ENCODE measurements at places on chromosomes 6 and 20.

DNA sequence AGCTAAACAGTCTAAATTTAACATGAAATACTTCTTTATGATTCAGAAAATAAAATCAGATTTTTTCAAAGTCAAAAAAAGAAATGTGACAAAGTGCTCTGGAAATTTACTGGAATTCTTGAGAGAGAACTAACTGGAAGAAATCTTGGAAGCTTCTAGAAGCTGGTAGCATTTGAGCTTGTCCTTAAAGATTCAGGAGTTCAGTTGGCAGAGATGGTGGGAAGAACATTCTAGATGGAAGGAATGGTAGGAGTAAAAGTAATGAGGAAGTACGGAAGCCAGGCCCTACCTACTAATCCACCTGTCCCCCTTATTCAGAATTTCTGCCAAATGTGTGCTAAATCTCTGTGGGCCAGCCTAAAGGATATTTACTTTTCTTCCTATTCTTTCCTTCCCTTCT is 21.2 kb downstream of the RALY start:
- DNase-seq = no peak

GRCh38 chr6:48959251-48960060 is 503.6 kb downstream of the MMUT start:
- DNase-seq = no peak

GRCh38 chr6:105991561-105992314 is 94.4 kb upstream of the PRDM1 start:
- DNase-seq = no peak

DNA sequence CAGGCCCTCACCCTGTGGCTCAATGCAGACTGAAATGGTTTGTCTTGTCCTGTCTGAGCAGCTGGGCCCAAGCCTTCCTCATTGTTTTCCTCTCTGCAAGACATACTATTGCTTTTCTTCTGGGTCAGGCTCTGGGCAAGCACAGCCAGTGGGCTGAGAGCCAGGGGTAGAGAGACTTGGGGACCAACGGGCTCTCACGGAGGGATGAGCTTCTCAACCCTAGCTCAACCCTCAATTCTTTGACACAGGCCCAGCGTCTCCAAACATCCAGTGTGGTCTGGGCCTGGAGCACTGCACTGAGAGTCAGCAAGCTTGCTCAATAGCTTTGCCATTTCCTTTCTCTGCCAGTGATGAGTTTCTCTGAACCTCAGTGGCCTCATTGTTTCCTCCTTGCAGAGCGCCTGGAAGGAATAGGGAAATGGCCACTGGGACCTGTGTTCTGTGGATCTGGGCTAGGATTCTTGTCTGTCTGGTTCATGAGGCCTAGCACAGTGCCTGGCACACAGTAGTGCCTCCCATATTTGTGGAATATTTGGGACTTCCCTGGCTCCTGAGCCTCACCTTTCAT is 9.3 kb downstream of the ANGPT4 start:
- no peak for DNase-seq

GRCh38 chr6:26199057-26199772 is 112.0 kb downstream of the HFE start:
- no peak for DNase-seq

DNA sequence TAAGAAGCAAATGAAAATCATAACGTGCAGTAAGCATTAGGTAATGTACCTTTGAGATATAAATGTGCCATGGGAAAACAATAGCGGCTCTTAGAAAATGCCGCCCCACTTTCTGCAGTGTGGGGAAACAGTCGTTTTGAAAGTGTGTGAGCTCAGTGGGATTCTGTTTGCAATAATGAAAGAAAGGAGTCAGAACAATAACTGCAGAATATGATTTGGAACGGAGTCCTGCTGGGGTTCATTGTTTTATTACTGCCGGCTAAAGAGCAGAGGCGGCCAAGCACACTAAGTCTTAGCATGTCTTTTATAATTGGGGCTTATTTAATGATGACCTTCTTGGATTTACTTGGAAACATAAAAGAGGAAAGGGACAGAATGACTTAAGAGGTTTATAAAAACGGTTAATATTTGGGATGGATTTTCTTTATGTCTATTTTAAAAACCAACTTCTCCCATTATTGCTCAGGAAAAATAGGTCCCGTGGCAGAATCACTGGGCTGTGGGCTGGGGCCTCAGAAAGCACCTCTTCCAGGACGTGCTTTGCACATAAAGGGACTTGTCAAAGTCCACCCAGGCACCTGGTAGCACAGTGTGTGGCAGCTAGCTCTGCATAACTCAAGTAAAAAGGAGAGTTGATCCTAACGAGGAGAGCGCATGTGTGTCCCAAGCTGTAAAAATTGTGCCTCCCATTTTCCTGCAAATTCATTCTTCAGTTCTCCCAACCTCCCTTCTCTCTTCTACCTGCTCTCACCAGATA is 44.0 kb upstream of the SLC22A16 start:
- DNase-seq = no peak

DNA sequence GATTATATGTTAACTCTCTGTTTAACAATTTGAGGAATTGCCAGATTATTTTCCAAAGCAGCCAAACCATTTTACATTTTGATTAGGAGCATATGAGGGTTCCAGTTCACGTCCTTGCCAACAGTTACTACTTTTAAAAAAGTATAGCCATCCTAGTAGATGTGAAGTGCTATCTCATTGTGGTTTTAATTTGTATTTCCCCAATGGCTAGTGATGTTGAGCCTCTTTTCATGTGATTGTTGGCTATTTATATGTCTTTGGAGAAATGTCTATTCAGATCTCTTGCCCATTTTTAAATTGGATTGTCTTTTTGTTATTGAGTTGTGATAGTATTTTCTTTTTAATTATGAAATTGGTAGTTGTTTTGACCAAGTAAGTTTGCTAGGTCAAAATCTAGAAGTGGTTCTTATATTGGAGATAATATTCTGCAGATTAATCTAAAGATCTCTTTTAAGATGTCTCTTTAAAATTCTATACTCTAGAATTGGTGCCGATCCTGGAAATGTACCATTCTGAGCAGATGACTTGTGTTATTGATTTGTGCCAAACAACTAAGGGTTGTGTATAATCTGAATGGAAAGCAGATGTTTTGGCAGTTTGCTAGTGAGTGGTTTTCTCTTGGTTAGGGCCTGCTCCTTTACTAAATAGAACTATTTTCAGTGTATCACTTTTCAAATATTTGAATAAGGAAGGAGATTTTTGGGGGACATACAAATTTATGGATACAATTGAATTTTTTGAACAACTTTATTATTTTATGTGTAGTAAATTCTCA is 99.5 kb downstream of the CDKAL1 start:
- no peak for DNase-seq

DNA sequence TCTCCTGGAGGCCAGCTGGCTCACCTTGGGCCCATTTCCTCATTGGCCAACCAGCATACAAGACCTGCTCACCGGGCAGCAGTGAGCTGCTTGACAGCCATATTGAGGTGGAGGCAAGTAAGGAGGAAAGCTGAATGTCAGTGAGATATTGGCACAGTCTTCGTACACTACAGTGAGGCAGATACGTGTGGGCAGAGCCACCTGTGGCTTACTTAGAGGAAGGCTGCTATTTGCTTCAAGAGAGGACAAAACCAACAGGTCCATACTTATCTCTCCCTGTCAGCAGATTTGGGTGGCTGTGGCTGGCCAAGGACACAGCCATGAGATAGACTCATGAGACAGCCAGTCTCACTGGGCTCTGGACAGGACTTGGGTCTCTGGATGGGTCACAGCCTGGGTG is 15.1 kb upstream of the MCM3 start:
- DNase-seq = no peak

GRCh38 chr20:62406635-62407176 is 379 bp downstream of the CABLES2 start:
- DNase-seq = no peak

DNA sequence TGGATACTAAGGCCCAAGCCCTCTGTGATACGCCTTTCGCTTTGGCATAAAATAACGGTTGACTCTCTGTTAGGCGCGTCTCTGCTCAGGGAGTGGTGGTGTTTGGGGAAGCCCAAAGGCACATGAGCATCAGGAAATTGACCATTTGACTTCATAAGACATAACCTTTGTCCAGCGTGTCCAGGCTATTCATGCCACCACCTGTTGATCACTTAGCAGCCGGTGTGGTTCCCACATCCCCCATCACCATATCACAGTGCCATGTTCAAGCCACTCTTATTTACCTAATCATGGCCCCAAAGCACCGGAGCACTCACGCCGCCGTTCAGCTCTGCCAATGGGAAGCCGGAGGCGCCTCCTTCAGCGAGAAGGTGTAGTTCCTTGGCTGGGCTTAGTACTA is 27.9 kb downstream of the SLCO4A1 start:
- no peak for DNase-seq

GRCh38 chr6:97865612-97866011 is 582.6 kb upstream of the MMS22L start:
- no peak for DNase-seq

GRCh38 chr20:20286061-20286460 is 81.8 kb upstream of the INSM1 start:
- DNase-seq = no peak

DNA sequence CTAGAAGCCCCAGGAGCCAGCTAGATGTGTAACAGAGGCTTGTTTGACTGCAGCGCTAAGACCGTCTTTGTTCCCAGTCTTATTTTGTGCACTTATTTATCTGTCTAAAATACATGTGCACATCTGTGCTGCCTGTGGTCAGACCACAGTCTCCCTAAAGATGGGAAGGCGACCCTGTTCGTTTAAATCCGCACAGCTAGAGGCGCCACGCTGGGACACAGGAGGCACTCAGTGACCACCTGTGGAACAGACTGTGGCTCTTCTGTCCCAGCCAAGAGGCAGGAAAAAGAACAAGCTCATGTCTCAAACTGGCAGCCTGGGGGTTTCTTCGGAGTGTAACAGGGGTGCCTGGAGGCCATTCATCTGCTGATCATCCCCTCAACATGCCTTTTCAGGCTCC is 66.8 kb downstream of the CPNE5 start:
- no peak for DNase-seq

GRCh38 chr6:36605560-36606391 is 11.6 kb downstream of the SRSF3 start:
- no peak for DNase-seq

DNA sequence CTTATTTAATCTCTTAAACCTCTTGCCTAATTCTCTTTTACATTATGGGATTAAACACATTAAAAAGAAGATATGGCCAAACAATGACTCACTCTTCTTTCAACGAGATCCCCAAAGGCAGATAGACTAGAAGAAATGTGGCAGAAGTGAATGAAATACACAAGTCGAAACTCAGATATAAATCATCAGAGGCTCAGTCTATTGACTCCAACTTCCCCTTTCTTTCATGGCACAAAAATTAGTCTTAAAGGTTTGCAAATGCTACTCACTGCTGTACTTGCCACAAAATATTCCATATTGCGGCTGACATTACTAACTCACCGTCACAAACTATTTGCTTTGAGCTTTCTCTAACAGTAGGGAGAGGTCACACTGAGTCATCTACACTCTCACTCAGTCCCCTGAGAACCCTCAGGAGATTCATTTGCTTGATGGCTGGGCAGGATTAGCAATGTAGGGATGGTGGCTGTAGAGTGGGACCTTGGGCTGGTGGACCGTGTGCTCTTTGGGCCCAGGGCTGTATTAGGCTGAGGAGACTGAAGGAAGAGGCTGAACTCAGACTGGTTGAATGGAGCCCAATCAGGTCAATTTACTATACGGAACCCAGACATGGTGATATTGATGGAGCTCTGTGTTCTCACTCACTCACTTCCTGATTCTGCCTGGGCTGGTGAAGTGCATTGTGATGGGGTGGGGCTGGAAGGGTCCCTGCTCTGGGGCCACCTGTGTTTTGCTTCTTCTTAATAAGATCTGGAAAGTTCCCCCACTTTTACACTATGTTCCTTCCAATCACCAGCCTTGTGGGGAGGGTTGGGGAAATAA is 42.8 kb upstream of the UBR2 start:
- DNase-seq = no peak

GRCh38 chr6:41546475-41546865 is 289 bp downstream of the FOXP4 start:
- DNase-seq = no peak

GRCh38 chr6:110876806-110877564 is 2.4 kb downstream of the AMD1 start:
- no peak for DNase-seq

DNA sequence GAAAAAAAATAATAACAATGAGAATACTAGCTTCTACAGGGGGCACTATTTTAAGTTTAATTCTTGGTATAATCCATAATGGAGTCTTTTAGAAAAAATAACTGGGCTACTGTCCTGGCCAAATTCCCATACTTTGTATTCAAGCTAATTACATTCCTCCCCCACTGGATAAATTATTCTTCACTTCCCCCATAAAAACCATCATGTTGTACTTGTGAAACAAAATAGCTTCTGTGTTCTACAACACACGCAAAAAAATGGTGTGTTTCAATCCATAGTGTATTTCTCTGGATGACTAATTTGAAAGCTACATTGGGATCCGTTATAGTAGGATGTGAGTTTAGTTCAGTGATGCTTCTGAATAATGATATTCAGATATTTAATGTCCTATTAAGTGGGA is 21.6 kb upstream of the HDDC2 start:
- DNase-seq = no peak

DNA sequence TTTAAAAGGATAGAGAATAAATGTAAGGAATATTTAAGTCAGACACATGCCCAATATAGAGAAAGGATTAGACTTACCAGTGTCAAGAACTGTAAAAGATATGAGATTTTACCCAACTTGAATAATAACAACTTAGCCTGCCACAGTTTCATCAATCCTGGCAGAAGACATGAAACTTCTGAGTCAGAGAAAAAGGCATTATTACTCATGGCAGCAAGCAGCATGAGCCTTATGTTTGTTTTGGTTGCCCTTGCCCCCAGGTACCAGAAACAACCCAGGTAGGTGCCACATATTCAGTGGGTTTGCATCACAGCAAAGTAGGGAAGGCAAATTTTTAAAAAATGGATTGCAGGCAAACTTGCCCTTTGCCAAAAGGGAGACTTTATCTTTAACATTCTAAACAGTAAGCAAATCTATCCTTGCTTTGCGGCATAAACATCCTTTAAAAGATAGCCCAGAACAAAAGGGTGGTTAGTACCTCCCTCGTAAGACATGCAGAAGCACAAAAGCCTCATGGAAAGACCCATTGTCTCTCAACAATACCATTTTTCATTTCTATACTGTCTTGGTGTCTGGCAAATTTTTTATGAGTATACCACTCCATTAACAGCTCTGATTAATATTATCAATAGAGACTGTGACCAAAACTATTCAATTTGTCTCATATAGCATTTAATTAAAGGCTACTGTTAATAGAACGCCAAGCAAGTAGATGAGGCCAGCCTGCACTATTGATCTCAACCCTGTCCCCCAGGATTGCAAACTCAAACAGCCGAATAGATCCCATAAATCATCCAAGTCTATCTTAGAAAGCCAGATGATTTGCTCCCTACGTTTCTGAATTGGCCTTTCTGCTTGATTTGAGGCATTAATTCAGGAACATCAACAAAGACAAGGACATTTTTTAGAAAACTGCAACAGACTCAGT is 185.1 kb downstream of the COL19A1 start:
- no peak for DNase-seq

DNA sequence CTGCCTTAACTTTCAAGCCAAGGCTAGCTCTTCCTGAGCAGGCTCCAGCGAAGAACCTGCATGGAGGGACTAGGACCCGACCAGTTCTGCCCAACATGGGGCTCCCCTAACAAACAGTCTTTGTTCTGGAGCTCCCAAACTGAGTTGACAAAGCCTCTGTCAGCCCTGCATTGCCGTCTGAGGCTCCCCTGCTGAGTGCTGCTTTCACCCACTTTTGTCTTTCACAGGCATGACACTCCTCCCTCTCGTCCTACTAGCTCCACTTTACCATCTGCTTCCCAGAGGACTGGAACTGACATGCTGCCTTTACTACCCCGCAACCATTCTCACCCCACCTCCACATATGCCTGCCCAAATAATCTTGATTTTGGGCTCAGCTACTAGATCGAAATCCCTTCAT is 45.1 kb upstream of the B4GALT5 start:
- no peak for DNase-seq

GRCh38 chr20:61802721-61803311 is 262.9 kb downstream of the TAF4 start:
- DNase-seq = no peak
